ENCODE measurements at places on chromosomes 12 and 14. TPM values are rescaled to one million over a fixed set of nuclear protein-coding genes. Genes with fewer than 3 reads are reported as not detected.

DNA sequence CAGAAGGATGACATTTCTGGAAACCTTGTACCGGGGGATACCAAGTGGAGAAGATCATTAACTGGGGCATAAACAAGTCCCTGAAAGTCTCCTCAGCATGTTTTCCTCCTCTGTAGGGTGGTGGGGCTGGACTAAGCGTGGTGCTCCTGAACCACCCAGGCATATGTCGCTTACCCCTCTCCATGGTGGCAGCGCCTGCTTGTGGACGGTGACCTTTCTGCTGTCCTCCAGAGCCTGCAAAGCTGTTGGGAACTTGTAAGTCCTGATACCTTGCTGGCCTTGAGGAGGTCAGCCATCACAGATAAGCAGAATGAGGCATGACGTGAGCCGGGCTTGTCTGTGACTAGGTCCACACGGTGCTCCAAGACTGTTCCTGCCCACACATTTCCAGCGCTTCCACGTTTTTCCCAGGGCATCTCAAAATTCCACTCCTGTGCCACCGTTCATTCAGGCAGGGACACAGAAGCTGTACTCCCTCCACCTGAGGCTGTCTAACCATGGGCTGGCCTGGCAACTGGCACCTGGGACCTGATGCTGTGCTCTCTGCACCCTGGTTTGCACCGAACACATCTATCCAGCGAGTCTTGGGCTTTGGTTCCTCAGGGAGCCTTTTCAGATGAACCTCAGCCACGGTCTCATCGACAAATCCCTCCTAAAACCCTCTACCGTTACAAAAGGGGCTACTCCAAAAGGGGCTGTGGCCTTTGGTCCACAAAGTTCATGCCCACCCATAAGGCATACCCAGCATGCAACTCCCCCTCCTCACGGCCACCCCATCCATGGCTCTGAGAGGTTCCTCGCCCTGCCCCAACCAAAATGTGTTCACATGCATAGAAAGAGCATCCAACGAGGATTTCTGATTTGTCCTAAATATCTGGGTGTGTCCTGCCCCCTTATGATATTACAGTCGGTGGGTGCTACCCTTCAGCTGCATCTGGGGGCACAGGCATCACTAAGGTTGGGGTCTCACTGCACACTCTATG, 199.6 kb upstream of the DIO3 start:
- DNase-seq, result no peak

DNA sequence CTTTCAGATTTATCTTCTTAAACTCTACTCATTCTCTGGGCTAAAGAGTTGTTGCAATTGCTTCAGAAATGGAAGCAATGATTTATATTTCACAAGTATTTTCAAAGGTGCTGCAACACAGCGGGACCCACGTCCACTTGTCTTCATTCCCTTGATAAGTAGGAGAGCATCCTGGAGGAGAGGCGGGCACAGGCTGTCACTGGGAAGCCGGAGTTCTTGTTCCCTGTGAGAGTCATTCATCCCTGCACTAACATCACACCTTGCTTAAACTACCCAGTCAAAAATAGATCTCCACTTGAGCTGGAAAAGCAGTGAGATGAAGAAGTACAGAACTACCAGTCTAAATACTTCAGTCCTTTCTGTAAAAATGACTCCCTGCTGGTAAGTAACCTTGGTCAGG, 160.5 kb upstream of the RASSF8 start:
- DNase-seq, result no peak

GRCh38 chr14:80636071-80636470, 305.5 kb downstream of the CEP128 start:
- peak; percentile 35 for DNase-seq

GZMH gene
- total RNA-seq, result not detected

NID2 gene
- 72.7 TPM for total RNA-seq

DNA sequence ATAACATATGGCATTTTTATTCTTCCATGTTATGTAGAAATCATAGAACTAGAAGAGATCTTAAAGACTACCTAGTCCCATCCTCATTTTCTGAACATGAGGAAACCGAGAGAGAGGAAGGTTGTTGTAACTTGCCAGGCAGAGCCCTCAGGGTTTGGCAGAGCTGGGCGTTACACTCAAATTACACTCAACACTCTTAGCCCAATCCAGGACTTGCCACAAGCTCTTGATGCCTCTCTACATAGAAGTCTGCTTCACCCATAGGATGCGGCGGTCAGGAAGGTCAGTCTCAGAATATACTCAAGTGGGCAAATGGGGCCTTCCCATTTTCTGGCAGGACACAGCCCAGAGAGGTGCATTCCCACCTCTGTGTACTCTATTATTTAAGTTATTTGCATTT, 208.1 kb downstream of the ZFP36L1 start:
- DNase-seq, result no peak

DNA sequence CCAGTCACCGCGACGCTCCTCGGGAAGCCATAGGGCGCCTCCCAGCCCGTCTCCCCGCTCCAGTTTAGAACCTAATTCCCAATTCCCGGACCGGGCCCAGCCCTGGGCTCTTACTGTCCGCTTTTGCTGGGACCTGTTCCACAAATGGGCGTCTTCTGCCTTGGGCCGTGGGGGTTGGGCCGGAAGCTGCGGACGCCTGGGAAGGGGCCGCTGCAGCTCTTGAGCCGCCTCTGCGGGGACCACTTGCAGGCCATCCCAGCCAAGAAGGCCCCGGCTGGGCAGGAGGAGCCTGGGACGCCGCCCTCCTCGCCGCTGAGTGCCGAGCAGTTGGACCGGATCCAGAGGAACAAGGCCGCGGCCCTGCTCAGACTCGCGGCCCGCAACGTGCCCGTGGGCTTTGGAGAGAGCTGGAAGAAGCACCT, 797 bp downstream of the UNG start:
- peak; percentile 50 for DNase-seq

CBX5 gene
- total RNA-seq, result 37.0 TPM

DNA sequence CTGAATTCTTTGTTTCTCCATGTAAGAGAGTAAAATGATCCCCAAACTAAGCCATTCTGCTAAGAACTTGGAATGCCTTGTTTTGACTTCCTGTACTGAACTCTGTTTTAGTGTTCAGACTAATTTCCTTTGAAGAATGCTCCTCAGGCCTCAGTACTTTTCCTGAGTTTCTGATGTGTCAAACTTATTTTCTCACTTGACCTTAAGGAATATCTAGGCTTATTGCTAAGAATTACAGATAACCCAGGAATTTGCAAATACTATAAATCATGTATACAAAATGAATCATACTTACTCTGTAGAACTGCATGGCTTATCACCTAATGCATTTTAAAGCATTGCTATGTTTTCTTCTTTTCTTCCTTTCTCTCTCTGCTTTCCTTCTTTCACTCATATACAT, 93.1 kb upstream of the PKP2 start:
- no peak for DNase-seq

- DNase-seq, result no peak
These were observed 15.4 kb downstream of the GSC start for GRCh38 chr14:94754391-94754942.

PRH1 gene
- 14.5 TPM for total RNA-seq

GNG2 gene
- 14.7 TPM for total RNA-seq

ALDH1L2 gene
- total RNA-seq, result 0.27 TPM

LIN7A gene
- 1.3 TPM for total RNA-seq
